ENCODE measurements at places on chromosomes 7 and 10.

- peak; percentile 54 for DNase-seq
Observed at GRCh38 chr7:101941481-101942383, 124.3 kb downstream of the CUX1 start.

GRCh38 chr10:129711291-129711690 is 244.2 kb downstream of the MGMT start:
- DNase-seq: no peak

DNA sequence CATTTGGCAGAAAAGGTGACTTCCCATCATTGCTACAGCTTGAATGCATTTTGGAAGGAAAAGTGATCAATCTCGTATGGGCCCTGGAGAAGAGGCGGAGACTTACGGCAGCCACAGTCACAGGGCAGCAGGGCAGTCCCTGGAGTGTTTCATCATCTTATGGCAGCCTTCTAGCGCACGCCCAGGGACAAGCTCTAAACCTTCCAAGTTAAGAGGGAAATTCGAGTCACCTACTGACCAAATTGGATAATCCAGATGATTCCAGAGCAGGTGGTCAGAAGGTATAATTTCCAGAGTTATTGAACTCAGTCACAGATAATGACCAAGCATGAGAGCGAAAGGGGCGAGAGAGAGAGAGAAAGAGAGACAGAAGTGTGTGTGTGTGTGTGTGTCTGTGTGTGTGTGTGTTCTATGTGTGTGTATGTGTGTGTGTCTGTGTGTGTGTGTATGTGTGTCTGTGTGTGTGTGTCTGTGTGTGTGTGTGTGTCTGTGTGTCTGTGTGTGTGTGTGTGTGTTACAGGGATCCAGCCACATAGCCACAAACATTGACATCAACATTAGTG is 123.7 kb upstream of the ADAM12 start:
- no peak for DNase-seq

DNA sequence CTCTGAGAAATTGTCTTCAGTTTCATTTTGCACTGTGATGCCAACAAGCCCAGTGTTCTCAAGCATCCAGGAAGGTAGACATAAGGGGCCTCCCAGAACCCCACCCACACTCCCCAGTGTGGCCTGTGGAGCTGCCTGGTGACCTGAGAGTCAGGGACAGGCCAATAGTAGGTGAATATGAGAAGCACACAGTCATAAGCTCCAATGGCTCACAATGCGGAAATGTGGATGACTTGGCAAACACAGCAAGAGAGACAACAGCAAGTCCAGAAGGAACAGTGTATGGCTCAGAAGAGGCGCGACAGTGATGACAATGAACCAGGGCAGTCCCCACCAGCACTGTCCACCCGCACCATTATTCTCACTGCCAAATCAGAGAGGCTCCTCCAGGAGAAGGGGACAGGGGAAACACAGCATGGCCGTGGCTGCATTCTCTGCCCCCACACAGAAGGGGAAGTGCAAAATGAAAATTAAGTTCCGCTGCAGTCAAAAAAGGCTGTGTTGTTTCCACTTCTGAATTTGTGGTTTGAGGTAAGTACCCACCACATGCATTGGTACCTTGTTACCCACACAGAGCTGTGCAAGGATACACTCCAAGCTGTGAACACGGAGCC is 419.8 kb downstream of the GRID1 start:
- DNase-seq: no peak

DNA sequence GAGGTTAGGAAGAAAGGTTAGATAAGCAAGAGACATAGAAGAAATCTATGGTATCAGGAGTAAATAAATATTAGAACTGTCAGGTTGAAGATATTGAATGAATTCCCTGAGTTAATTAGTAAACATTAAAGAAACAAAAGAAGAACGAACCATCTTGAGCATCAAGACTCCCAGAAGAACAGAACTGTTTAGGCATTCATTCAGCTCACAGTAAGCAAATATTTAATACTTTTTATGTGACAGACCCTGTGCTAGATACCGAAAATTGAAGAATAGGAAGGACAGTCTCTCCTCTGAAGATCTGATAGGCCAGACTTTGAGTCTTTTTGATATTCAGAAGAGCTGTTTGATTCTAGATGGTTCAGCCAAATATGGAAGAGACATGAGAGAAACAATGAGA is 731.5 kb downstream of the XPNPEP1 start:
- DNase-seq: no peak

- no peak for DNase-seq
Observed at GRCh38 chr7:118350260-118350659, 125.8 kb downstream of the ANKRD7 start.

DNA sequence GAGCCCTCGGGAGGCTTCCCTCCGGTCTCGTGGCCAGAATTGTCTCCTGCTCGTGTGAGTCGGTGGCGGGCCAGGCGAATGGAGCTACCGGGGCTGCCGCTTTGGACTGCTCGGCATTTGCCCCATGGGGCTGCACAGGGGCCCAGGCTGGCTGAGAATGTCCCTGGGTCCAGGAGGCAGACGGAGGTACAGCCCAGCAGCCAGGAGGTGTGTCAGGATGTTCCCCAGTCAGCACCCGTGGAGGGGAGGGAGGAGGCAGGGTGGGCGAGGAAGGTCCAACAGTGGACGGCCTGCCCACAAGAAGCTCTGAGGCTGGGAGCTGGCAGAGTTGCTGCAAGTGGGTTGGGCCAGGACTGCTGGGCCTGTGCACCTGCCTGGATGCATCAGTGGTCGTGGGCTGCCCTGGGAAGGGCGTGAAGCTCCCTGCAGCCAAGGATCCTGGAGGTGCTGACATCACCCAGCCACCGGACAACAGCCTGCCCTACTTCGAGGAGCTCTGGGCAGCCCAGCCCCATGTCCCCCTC is 46.4 kb downstream of the PDGFA start:
- no peak for DNase-seq

GRCh38 chr10:124196659-124197058 is 103.3 kb upstream of the CHST15 start:
- DNase-seq: no peak

DNA sequence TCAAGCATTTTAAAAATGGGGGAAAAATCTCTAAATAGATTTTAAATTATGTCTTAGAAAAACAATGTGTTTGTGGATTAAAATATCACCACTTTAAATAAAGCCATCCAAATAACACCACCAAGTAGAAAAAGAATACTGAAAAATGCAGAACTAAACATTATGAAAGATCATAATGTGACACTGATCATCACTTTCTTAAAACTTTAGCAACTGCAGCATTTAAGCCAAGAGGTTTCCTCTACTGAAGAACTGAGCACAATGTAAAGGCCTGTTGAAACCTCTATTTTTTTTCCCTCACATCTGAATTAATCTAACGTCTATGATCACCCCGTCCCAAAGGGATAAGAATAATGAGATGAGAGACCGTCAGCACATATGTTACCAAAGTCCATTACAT is 18.6 kb downstream of the MINDY3 start:
- DNase-seq: no peak

- peak; percentile 49 for DNase-seq
Observed at GRCh38 chr10:118958984-118959925, 70.3 kb upstream of the NANOS1 start.

GRCh38 chr10:132135053-132135872 is 51.5 kb upstream of the DPYSL4 start:
- no peak for DNase-seq

Measured in HS-5 (cell line).